Posterior vena cava (tissue), 2 donors: ENCODE measurements at places on chromosomes 3 and 15. TPM values are rescaled to one million over a fixed set of nuclear protein-coding genes. Genes with fewer than 3 reads are reported as not detected.

HCLS1 gene
- total RNA-seq: 33.8 TPM

ZNF660 gene
- 7.7 TPM for total RNA-seq

CPN2 gene
- not detected for total RNA-seq

COX17 gene
- 53.6 TPM for total RNA-seq

SERPINI1 gene
- total RNA-seq: 8.6 TPM

MELTF gene
- total RNA-seq: 12.1 TPM

SCN11A gene
- 0.28 TPM for total RNA-seq
